ENCODE measurements at places on chromosomes 13 and 19. TPM values are rescaled to one million over a fixed set of nuclear protein-coding genes. Genes with fewer than 3 reads are reported as not detected.
A peak's percentile ranks its signal among the peaks of the same experiment; 100 is the strongest.

Gene SIGLECL1
- not detected for total RNA-seq

DNA sequence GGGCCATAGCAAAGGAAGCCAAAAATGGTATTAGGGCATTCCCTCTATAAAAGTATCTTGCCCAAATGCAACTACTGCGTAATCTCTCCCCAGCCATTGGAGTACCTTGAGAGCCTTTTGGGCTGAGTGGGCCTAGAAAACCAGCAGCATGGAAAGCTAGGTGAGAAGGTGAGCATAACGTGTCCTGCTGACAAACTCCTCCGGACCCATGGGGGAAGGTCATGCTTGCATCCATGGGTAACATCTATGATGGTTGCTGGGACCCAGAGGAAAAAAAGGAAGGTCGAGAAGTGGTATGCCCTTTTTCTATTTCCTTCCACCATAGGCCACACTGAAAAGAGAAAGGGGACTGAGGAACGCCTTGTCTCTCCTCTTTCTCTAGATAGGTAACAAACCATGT, 57.4 kb downstream of the ZNF728 start:
- no peaks in the 10 kb centered on the region for H3K4me1 ChIP-seq
- DNase-seq = no peak
- H3K4me3 ChIP-seq = no peak overlapping the region
- H3K27me3 ChIP-seq = no peaks in the 10 kb centered on the region

Gene KLK11
- not detected for total RNA-seq

- H3K27ac ChIP-seq = no peak overlapping the region
- no peaks in the 10 kb centered on the region for H3K27me3 ChIP-seq
- no peaks in the 10 kb centered on the region for H3K36me3 ChIP-seq
- no peak overlapping the region for H3K4me3 ChIP-seq
- no peak for DNase-seq
- H3K4me1 ChIP-seq = peaks cover 13% of the 10 kb centered on the region
These were observed 1157.2 kb downstream of the OLFM4 start for GRCh38 chr13:54185785-54186184.

DNA sequence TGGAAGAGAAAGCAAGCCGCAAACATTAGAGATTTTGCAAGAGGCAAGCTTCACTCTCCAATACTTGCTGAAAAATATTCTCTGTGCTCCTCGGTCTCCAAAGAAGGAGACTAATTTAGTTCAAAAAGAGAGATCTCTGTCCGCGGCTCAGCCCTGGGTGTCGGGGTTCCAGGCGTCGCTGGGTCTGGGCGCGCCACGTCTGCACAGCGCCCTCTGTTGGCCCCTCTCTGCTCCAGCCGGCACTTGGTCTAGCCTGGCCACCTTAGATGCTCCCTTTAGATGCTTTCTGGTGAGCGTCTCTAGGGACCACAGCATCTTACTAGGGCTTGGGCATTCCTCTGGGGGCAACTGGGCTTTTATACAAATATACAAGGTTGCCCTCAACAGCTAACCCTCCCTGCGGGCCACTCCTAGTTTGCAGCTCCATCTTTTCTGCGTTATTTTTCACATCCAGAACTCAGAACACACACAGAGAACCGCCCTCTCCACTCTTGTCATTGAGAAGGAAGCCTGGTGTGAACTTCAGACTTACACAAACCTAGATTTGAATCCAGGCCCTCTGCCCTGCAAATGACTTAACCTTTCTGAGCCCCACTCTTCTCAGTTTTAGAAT, 78.3 kb downstream of the CYSLTR2 start:
- DNase-seq = peak; percentile 23
- H3K4me1 ChIP-seq = peaks cover 2% of the 10 kb centered on the region
- H3K27me3 ChIP-seq = peaks cover 8% of the 10 kb centered on the region
- H3K36me3 ChIP-seq = no peaks in the 10 kb centered on the region
- H3K27ac ChIP-seq = no peak overlapping the region

Gene HSPB6
- total RNA-seq = 0.33 TPM

Gene FSD1
- total RNA-seq = 22.2 TPM

Gene GFY
- not detected for total RNA-seq

Gene OVOL3
- total RNA-seq = not detected

Gene ADGRE1
- total RNA-seq = not detected

DNA sequence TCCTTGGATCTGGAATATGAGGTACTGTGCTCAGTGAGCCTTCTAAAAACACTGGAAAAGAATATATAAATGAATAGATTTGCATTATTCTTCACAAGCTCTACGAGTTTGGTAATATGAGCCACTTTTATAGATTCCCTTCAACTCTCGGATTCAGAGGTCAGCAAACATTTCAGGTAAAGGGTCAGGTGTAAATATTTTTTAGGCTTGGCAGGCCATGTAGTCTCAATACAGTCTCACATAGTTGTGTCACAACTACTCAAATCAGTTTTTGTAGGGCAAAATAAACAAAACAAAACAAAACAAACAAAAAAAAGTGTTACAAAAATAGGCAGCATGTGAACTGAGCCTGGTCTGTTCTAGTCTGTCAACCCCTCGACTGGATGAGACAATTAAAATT, 57.4 kb downstream of the PSPC1 start:
- no peaks in the 10 kb centered on the region for H3K4me1 ChIP-seq
- no peak for DNase-seq
- H3K27me3 ChIP-seq = no peaks in the 10 kb centered on the region
- peaks cover 27% of the 10 kb centered on the region for H3K36me3 ChIP-seq
- no peak overlapping the region for H3K27ac ChIP-seq

DNA sequence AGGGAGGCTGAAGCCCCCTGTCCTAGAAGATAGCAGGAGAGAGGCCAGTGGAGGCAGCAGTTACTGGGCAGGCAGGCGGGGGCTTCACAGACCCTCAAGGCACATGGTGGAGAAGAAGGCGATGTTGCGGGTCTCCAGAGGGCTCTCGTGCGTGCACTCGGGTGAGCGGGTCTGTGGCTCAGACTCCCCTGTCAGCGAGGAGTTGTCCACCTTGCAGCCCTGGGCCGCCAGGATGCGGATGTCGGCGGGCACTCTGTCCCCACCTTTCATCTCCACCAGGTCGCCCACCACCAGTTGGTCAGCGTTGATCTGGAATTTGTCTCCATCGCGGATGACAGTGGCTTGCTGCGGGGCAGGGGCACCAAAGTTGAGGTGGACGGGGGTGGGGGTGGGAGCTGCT, 3.2 kb downstream of the ATP4A start:
- peaks cover 72% of the 10 kb centered on the region for H3K27me3 ChIP-seq
- H3K4me3 ChIP-seq = no peak overlapping the region
- no peak overlapping the region for H3K27ac ChIP-seq
- no peaks in the 10 kb centered on the region for H3K36me3 ChIP-seq
- no peak for DNase-seq

GRCh38 chr13:32209652-32210051, 105.5 kb downstream of the ZAR1L start:
- H3K4me1 ChIP-seq = peaks cover 11% of the 10 kb centered on the region
- H3K4me3 ChIP-seq = no peak overlapping the region
- DNase-seq = no peak
- no peak overlapping the region for H3K27ac ChIP-seq
- H3K27me3 ChIP-seq = no peaks in the 10 kb centered on the region
- H3K36me3 ChIP-seq = no peaks in the 10 kb centered on the region

DNA sequence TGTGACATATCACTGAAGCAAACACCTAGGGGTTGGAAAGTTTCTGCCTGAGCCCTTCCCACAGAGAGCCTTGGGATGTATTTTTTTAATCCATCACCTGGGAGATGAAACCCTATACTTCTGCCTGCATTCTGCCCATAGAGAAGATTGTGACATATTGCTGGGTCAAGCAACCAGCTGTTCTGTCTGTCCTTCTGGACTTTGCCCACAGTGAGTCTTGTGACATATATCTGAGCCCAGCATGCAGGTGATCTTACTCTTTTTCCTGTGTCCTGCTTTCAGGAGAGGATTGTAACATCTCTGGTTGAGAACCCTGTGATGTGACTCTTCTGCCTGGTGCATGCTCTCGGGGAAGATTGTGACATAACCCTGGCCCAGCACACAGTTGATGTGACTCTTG, 24.9 kb upstream of the ZNF681 start:
- no peaks in the 10 kb centered on the region for H3K4me1 ChIP-seq
- H3K27ac ChIP-seq = peak overlapping the region; percentile 86
- no peaks in the 10 kb centered on the region for H3K27me3 ChIP-seq
- peaks cover 30% of the 10 kb centered on the region for H3K36me3 ChIP-seq
- H3K4me3 ChIP-seq = no peak overlapping the region
- no peak for DNase-seq

Gene RASGRP4
- not detected for total RNA-seq

DNA sequence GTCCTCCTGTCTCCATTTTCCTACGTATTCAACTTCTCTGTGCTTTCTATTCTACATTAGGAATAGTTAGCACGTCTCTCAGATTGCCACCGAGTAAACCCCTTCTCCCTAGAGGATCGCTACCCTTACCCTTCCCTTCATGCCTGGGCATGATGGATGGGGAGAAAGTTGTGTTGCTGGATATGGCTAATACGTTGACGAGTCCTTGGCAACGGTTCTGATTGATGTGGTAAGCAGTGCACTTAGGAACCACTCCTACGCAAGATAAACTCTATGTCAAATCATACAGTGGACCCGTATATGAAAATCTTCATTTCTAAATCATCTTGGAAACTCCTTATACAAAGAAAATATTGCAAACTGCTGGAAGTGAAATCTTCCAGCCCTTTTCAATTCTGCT, 224.5 kb downstream of the EFNB2 start:
- no peak for DNase-seq
- H3K27me3 ChIP-seq = no peaks in the 10 kb centered on the region
- H3K4me3 ChIP-seq = no peak overlapping the region
- peaks cover 2% of the 10 kb centered on the region for H3K36me3 ChIP-seq
- peaks cover 27% of the 10 kb centered on the region for H3K4me1 ChIP-seq

Gene VN1R2
- total RNA-seq = not detected

DNA sequence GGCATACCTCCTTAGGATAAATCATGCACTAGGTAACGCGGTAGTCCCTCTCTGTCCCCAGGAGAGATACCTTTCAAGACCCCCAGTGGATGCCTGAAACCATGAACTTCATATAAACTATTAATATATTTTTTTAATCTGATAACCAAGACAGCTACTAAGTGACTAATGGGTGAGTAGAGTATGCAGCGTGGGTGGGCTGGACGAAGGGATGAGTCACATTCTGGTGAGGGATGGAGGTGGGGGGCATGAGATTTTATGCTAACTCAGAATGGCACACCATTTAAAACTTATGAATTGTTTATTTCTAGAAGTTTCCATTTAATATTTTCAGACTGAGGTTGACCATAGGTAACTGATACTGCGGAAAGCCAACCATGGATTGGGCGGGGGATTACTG, 46.2 kb downstream of the CDK8 start:
- no peak overlapping the region for H3K4me3 ChIP-seq
- DNase-seq = no peak
- H3K27me3 ChIP-seq = no peaks in the 10 kb centered on the region
- H3K4me1 ChIP-seq = peaks cover 11% of the 10 kb centered on the region

Gene ZNF471
- total RNA-seq = not detected

DNA sequence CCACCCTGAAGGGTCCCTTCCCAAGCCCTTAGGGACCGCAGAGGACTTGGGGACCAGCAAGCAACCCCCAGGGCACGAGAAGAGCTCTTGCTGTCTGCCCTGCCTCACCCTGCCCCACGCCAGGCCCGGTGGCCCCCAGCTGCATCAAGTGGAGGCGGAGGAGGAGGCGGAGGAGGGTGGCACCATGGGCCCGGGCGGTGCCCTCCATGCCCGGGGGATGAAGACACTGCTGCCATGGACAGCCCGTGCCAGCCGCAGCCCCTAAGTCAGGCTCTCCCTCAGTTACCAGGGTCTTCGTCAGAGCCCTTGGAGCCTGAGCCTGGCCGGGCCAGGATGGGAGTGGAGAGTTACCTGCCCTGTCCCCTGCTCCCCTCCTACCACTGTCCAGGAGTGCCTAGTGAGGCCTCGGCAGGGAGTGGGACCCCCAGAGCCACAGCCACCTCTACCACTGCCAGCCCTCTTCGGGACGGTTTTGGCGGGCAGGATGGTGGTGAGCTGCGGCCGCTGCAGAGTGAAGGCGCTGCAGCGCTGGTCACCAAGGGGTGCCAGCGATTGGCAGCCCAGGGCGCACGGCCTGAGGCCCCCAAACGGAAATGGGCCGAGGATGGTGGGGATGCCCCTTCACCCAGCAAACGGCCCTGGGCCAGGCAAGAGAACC, 1.5 kb downstream of the EGLN2 start:
- H3K27me3 ChIP-seq = no peaks in the 10 kb centered on the region
- peak overlapping the region; percentile 89 for H3K4me3 ChIP-seq
- peaks cover 6% of the 10 kb centered on the region for H3K36me3 ChIP-seq
- H3K4me1 ChIP-seq = peaks cover 48% of the 10 kb centered on the region
- H3K27ac ChIP-seq = peak overlapping the region; percentile 92

Gene ZNF878
- 2.9 TPM for total RNA-seq

DNA sequence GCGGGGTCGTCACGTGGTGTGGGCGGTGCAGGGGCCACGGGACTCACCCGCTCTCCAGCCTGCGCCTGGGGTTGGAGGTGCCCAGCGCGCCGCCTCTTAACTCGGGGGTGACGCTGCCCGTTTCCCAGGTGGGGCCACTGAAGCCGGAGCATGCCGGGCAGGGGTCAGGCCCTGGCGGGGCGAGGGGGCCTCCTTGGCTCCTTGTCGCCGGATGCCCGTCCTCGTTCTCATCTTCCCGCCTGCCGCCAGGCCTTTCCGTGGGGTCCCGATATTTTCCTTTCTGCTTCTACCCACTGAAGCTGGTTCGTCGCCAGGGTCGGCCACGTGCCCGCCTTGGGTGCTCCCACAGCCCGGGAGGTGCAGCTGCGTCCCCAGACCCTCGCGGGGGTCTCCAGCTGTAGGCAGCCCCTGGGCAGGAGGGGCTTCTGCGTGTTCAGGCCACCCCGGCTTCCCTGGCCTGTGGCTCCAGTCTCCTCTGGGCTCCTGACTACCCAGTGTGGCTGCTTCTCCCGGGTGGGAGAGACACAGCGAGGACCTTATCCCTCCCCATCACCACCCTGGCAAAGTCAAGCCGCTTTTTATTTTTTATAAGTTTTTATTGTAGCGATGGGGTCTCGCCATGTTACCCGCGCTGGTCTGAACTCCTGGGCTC, 772 bp downstream of the FAM174C start:
- H3K27ac ChIP-seq = peak overlapping the region; percentile 97
- peaks cover 20% of the 10 kb centered on the region for H3K36me3 ChIP-seq
- H3K4me3 ChIP-seq = peak overlapping the region; percentile 74
- peaks cover 22% of the 10 kb centered on the region for H3K4me1 ChIP-seq

Gene PRKCSH
- 437 TPM for total RNA-seq

DNA sequence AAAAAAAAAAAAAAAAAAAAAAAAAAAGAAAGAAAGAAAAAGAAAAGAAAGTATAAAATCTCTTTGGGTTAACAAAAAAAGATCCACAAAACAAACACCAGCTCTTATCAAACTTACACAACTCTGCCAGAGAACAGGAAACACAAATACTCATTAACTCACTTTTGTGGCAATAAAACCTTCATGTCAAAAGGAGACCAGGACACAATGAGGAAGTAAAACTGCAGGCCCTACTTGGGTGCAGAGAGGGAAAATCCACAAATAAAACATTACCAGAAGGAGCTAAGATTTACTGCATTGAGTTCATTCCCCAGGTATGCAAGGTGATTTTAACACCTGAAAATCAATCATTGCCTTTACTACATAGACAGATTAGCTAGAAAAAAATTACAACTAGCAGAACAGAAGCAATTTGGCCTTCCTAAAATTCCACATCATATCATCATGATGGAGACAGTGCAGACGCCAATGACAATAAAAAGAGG, 9.6 kb upstream of the CEACAM5 start:
- H3K36me3 ChIP-seq = peaks cover 4% of the 10 kb centered on the region
- no peak overlapping the region for H3K4me3 ChIP-seq
- H3K27ac ChIP-seq = no peak overlapping the region

All from progenitor cell of endocrine pancreas (in vitro differentiated cells).